Right lobe of liver (tissue), 6 donors: ENCODE measurements at places on chromosomes 2 and 18.

GRCh38 chr18:62576845-62577512 lies 54.2 kb downstream of the ZCCHC2 start:
- no peak for DNase-seq

- DNase-seq = peak; percentile 96
Measured at GRCh38 chr2:42787788-42788477, 4.5 kb downstream of the HAAO start.

- DNase-seq = peak; percentile 39
Measured at GRCh38 chr2:217799563-217800432, 203.0 kb downstream of the TNS1 start.

DNA sequence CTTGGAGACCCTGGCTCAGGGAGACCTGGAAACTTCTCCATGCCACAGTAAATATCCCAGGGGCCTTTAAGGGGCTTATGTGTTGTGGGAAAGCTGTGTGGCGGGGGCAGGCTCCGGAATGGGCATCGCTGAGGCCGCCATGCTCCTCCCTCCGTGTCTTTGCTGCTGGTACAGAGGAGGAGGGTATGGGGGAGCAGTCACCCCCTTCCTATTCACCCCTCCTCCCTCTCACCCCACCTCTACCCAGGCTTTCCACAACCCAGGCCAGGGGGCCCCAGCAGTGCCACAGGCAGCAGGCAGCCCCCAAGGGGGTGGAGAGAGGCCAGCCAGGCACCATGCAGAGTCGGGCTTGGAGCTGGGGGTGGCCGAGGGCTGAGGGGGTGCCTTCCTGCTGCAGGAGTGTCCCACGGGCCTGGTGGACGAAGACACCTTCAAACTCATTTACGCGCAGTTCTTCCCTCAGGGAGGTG lies 28.0 kb upstream of the FAHD2A start:
- DNase-seq = peak; percentile 28

- no peak for DNase-seq
Measured at GRCh38 chr2:167550448-167550847, 662.2 kb downstream of the XIRP2 start.

- DNase-seq = no peak
Measured at GRCh38 chr2:88171966-88172365, 1.8 kb downstream of the THNSL2 start.

GRCh38 chr2:135378591-135378990 lies 152.4 kb downstream of the ZRANB3 start:
- no peak for DNase-seq

GRCh38 chr2:38509314-38509946 lies 93.3 kb downstream of the HNRNPLL start:
- no peak for DNase-seq

- no peak for DNase-seq
Measured at GRCh38 chr2:137223722-137224121, 458.4 kb downstream of the THSD7B start.

DNA sequence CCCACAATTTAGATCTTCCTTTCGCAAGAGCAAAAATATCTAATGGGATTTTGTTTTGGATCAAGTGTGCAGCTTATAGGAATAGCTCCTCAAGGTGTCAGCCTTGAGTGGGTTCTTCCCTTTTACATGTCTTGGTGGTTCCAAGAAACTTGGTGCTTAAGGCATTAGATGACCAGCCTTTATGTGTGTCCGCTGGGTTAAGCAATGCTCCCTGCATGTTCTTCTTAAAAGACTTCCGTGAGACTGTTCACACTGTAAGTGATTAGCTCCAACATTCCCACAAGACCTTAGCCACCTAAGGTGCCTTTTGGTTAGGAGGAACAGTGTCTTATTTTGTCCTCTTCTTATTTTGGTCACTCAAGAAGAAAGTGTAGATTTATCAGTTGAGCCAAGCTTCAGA lies 44.3 kb upstream of the GPR39 start:
- no peak for DNase-seq

DNA sequence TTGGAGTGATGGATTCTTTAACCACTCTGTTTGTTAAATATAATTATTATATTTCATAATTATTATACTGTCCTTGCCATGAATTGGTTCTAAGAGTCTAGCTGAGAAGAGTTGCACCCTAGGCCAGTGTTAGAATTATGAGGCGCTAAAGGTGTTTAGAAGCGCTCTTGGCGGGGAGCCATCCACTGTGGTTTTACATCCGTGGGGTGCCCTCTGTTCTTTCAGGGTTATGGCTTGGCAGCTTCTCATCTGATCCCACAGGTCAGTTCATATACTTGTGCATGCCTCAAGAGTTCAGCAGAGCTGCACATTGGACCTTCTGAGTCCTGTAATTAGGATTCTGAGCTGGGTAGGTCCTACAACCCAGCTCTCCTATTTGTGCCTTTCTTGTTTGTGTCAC lies 9.1 kb downstream of the ASAP2 start:
- no peak for DNase-seq

DNA sequence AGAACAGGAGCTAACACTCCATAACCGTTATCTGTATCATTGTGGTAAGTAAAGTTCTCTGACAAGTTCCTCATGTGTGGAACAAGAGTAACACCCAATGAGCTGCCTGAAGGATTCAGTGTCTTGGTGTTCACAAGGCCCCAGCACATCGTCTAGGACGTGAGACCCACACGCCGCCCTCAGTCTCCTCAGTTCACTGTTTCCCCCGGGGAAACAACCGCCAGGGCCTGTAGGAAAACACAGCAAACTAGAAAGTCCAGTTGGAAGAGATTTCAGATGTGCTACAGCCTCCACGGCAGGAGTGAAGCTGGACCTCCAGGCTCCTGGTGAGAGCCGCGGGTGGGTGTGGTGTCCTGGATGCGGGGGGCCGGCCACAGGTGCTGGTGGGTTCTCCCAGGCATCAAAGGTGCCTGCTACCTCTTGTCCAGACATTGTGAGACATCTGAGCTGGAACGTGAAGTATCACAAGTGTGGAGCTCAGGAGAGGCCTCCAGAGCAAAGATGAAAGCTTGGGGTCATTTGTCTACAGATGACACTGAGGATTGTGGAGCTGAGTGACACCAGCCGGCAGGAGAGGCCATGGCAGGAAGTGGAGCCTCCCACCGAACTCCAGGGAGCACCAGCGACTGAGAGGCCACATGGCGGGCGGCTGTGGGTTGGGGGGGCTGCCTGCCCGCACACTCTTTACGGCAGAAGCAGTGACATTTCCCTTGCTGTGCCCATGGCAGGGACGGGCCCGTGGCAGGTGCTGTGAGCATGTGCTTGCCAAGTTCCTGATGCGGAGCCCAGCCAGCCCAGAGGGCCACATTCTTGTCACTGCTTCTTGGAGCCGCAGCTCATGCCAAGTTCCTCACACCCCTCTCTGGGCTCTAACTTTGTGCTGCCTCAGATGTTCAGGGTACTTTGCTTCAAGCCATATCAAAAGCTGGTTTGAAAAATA lies 131.2 kb downstream of the TMEM18 start:
- no peak for DNase-seq

GRCh38 chr2:174717273-174717672 lies 47.0 kb downstream of the CHRNA1 start:
- DNase-seq = no peak

- peak; percentile 83 for DNase-seq
Measured at GRCh38 chr2:29921560-29921915, at the start of gene ALK. Gene ALK (minus strand): TSS chr2:29921586. CDS start chr2:29920659, 927 bp downstream.
